ENCODE measurements at places on chromosomes 7 and 10.

DNA sequence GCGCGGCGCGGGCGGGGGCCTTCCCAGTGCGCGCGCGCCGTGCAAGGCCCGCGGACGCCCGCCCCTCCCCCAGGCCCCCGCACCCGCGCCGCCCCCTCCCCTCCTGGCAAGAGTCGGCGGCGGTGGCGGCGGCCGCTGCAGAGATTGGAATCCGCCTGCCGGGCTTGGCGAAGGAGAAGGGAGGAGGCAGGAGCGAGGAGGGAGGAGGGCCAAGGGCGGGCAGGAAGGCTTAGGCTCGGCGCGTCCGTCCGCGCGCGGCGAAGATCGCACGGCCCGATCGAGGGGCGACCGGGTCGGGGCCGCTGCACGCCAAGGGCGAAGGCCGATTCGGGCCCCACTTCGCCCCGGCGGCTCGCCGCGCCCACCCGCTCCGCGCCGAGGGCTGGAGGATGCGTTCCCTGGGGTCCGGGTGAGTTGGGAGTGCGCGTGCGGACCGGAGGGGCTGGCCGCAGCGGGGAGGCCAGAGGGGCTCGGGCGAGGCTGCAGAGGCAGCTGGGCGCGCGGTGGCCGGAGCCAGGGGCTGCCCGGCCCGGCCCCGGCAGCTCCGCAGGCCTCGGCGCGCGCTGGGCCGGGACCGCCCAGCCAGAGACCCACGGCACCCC lies at the start of gene BMPR1A:
Gene BMPR1A, plus strand, starts transcription at position 109 of the 602 bp plus-strand sequence. CDS start 119,400 bp downstream, outside the sequence.
- no peak for DNase-seq

GRCh38 chr10:26219676-26220075 lies 3.1 kb downstream of the GAD2 start:
- no peak for DNase-seq

DNA sequence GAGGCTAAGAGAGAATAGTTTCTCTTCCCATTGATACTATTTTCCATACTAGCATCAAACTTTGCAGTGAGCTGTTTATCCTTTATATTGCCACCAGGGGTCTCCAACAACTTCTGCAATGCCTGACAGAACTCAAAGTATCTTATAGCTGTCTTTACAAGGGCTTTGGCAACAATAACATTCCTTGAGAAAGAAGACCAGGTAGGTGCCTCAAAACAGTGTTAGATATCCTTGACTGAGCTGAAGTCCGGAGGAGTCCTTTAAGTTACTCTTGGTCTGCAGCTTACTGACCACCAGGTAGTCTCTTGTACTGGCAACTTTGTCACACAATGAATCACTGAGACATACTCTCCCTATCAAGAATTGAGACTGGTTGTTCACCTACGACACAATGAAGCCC lies 30.0 kb upstream of the TES start:
- no peak for DNase-seq

- DNase-seq = no peak
Measured at GRCh38 chr10:6197321-6197720, 5.4 kb upstream of the PFKFB3 start.

DNA sequence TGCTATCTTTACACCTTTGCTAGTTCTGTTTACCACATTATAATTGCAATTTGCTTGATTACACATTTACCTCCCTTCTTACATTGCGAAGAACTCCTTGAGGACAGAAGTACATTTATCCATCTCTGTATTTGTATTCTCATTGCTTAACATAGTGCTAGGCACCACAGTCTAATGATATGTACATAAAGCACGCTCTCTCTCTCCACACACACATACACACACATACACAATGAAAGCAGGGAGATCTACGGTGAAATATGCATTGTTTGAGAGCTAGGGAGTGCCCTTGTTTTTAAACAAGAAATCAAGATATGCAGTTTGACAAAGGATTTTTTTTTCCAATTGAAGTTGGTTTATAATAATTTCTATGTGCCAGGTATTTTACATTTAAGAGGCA lies 148.7 kb downstream of the BMPER start:
- no peak for DNase-seq

DNA sequence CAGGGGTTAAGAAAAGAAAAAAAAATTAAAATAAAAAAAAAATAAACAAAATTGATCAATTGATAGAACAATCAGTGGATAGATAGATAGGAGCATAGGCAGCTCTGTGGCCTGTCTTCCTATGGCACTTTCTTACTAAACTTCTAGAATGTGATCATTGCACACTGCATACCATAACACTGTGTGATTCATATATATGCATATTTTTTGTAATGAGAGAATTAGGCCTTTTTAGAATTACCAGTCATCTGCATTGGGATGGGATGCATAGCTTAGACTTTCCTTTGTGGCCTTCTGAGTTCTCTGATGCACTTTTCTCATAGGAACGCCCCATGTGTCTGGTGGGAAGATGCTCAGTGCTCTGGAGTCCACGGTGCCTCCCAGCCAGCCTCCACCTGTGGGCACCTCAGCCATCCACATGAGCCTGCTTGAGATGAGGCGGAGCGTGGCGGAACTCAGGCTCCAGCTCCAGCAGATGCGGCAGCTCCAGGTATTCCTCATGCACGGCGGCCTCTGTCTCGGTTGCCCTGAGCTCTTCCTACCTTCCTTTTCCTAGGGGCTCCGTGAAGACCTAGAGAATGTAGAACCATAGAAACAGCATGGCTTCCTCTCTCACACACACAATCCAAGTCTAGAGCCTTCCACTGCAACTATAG lies 222.5 kb downstream of the ARHGAP21 start:
- DNase-seq = no peak

DNA sequence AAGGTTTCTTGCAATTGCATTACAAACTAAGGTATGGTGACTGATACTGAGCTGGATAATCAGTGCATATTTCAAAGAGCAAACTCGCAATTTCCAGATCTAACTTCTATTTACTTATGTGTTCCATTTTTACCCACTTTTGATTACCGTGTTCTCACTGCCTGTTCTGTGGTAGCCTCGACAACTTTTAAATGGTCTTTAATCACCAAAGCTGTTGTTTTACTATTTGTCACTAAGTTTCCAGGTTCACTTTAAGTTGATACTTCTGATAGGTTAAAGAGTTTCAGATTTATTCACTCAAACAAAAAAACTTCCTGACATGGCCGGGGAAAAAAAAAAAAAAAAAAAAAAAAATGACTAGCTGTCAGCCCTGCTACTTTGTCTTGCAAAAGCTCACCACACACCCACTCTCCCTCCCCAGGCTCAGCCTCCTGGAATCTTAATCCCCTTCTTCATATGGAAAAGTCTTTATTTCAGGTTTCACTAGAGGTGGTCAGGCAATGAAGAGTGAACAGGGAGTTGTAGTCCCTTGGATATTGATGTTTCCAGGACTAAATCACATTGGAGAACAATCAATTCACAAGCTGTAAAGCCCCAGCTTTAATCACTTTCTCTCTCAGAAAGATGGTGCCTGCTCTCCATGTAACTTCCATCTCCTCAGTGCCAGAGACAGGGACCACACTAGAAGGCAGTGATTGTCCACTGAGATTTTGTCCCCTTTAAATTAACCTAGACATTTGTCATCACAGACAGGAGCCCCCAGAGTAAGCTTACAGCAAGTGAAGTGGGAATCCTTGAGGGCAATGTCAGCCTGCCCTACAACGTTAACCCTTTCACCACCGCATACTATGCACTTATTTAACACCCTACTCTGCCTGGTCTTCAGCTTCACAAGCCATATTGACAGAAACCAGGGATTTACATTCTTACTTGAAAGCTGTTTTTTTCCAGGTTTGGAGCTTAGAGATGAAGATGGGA lies 749.1 kb upstream of the SORCS1 start:
- DNase-seq = no peak

All from activated CD8-positive, alpha-beta memory T cell treated with anti-CD3 and anti-CD28 coated beads for 1 hour (primary cell).